ENCODE measurements at places on chromosomes 2 and 18.

GRCh38 chr2:69386360-69386759 is 667 bp downstream of the GFPT1 start:
- DNase-seq = no peak

DNA sequence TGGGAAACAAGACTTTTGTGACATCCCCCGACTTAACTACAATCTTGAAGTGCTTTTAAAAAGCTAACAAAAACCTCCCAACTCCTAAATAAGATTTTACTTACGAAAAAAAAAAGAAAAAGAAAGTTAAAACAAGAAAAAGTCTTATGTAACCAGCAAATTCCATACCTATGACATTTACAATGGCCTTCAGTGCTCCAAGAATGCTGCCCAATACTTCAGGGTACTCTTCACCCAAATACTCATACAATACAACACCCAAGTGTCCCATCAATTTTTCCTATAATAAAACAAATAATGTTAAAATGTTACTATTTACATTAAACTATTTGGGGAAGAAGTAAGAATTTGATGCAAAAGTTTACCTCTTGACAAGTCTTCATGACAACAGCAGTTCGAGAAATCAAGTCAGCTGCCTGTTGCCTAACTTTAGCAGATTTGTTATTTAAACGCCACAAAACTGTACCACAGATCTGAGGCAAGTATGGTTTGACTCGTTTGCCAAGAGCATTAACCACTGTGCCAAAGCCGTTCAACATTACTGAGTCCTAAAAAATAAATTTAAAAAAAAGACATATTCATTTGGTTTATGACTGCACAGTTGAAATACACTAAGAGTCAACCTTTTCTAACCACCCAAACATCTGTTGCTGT is 34.8 kb downstream of the SF3B1 start:
- no peak for DNase-seq

- no peak for DNase-seq
Measured at GRCh38 chr18:57438743-57439608, 3.8 kb downstream of the ONECUT2 start.

GRCh38 chr2:232879618-232880494 is 9.8 kb downstream of the SNORC start:
- DNase-seq = no peak

GRCh38 chr2:24351981-24352380 is 8.4 kb downstream of the ITSN2 start:
- DNase-seq = no peak

DNA sequence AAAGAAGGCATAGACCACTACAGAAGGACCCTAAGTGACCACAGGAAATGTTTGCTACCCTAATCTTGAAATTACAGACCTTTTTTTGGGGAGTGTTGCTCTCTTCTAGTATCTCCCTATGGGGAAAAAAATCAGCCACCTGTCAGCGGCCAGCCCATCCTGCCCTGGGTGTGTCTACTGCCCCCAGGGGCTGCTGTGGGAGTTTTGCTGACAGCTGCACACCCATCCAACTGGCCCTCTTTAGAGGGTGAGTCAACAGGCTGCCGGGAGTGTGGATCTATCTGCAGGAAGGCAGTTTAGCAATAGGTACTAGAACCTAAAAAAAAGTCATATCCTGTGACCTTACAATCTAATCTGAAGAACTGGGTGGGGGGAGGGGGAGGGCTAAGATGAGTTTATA is 796 bp upstream of the DYSF start:
- DNase-seq = no peak

GRCh38 chr2:230161184-230161583 is 58.6 kb downstream of the SP110 start:
- DNase-seq = no peak

DNA sequence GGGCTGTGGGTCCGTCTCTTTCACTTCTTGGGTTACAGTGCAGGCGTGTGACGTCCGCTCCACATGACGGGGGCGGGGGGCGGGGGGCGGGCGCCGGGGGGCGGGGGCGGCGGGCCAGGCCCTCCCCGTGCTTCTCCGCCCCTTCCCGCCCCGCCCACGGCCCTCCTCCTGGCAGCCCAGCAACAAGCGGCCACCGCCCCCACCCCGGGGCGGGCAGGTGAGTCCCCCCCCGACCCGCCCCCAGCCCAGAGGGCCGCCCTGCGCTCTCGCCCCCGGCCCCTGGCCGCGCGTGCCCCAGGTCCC is 3.6 kb downstream of the ZNF516 start:
- peak; percentile 57 for DNase-seq

- DNase-seq = no peak
Measured at GRCh38 chr2:238263204-238264071, 23.6 kb upstream of the HES6 start.

- no peak for DNase-seq
Measured at GRCh38 chr2:126048719-126049118, 607.2 kb upstream of the GYPC start.

DNA sequence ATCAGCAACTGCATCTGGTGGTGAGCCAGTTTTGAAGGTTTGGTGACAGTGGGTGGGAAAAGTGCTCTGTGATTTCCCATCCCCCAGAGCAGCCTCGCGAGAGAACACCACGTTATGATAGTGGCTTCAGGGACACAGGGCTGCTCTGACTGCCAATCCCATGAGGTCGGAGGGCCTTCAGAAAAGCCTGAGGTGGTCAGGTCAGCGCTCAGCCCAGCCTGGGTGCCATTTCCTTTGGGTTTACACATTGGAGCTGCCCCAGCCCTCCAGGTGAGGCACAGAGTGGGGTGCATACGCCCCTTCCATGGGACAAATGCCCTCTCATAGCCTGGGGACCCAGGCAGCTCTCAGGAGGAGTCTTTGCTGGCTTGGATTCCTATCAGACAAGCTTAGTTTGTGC is 126.8 kb downstream of the KCTD1 start:
- no peak for DNase-seq

GRCh38 chr2:160427629-160428404 is 65.8 kb downstream of the RBMS1 start:
- no peak for DNase-seq

- no peak for DNase-seq
Measured at GRCh38 chr2:226064932-226065570, 665.5 kb downstream of the NYAP2 start.

DNA sequence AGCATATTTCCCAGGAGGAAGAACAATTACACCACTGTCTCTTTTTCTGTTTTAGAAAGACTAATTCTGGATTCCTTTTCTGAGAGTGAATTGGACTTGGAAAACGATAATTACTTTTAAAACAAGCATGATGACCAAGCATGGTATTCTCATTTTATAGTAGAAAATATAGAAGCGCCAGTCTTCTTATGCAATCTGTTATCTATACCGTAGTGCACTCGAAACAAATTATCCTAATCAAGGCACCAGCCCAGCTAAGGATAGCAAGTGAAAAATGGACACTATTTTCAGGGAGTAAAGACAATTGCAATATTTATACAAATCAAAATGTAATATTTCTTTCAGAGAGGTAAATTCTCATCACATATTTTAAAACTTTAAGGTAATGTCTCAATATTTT is 892.1 kb upstream of the POU3F3 start:
- DNase-seq = no peak

DNA sequence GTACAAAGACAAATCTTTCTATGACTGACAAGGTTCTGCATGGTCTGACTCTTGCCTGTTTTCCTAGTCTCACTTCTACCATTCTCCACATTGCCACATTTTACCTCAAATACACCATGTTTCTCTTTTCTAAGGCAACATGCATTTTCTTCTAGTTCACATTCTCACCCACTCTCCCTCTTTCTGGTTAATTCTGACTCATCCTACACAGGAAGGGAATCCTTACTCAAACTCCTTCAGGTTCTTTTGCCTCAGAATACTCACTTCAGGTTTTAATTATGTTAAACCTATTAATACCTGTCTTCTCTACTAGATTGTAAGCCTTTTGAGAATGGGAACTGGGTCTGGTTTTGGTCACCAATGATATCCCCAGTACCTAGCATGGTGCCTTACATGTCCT is 47.2 kb downstream of the MAP2 start:
- no peak for DNase-seq
